ENCODE measurements at places on chromosomes 13 and 19. TPM values are rescaled to one million over a fixed set of nuclear protein-coding genes. Genes with fewer than 3 reads are reported as not detected.

GRCh38 chr19:29811125-29812079 is at the start of gene CCNE1:
CCNE1 (plus strand) TSS chr19:29811991; CDS start chr19:29812556, 565 bp downstream.
- peak; percentile 98 for ATAC-seq

ATP4A gene
- total RNA-seq, result not detected

DNA sequence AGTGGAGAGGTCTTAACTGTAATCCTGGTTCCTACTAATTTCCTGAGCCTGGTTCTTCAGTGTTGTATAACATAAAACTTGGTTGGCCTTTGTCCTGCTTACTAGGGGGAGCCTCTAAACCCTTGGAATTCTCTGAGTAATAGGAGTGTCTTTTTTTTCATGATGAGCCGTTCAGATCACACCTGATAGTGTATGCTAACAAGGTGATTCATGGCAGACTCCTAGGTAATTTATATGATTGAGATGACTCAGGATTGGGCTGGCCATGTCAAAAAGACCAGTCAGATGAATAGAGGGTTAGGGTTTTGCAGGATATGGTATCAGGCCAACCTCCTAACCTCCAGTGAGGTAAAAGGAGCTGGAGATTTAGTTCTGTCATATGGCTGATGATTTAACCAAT is 135.8 kb upstream of the KLF12 start:
- no peak for ATAC-seq

DNA sequence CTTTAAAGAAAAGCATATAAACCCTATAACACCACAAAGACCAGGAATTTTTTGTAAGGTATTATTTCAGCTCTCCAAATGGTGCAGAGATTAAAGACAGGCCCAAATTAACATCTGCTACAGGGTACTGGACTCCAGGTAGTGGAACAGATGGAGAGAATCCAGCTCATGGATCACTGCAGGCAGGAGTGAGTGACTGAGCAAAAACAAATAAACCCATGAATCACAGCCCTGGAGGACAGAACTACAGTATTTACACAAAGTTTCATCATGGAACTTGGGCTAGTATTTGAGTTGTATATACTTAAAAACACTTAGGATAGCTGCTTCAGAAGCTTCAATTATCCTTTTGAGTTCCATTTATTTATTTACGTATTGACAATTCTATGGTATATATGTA is 132.8 kb upstream of the SPRY2 start:
- ATAC-seq, result no peak

- no peak for ATAC-seq
These were observed 4.1 kb downstream of the ATP8A2 start for GRCh38 chr13:25375727-25376358.

DNA sequence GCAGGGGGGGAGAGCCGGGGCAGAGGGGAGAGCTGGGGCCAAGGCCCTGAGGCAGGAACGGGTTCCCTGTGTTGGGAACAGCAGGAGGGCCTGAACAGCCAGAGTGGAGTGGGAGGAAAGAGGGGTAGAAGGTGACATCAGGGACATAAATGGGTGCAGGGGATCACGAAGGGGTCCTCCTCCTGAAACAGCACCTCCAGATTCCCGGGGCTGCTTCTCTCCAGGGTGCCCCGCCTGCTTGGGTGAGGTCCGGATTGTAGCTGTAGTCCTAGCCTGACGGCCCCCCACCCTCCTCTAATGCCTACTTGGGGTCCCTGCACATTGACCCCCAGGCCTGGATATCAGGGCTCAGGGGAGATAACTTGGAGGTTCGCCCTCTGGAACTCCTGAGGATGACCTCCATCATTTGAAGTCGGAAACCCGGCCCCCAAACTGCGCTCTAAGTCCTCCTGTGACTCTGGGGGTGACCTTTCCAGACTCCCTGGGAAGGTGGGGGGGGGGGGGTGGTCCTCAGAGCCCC is 473 bp upstream of the SCN1B start:
- peak; percentile 3 for ATAC-seq

- no peak for ATAC-seq
These were observed 988.0 kb downstream of the PCDH17 start for GRCh38 chr13:58619396-58620113.

CD22 gene
- total RNA-seq, result 2.7 TPM

DNA sequence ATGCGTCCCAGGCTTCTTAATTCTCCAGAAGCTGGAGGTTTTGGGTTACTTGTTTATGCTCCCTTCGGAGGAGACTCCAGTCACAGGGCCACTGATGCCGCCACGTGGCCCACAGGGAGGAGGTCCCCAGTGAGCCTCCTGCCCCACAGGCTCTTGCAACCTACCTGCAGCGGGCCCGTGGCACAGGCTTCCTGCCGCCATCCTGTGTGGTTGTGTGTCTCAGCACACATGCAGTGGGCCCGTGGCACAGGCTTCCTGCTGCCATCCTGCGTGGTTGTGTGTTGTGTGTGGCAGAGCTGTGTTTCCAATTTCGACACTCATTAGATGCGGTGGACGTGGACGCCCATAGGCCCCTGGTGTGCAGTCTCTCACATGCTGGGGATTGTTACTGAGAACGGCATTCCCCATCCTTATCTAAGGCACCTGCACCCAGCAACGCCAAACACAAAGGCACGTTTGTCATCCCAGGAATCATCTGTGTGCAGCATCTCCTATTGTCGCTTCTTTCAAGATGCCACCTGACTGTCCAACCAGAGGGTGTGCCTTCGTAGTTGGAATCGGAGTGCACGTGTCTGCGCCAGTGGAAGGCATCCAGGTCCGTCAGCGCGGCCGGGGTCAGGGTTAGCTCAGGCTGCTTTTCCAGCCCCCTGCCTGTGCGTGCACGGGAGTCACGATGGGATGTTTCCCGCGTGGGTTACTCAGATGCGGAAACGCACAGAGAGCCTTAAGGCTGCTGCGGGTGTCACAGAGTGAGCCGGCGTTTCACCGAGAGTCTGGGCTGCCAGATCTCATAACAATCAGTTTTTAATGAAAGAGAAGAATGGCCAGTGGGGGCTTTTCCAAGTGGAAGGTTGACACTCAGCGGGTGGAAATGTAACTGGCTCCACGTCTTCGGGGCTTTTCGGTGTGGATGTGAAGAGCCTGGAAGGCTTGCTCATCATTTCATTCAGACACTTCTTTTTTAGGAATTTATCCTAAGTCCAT is 119.8 kb downstream of the ATP11A start:
- no peak for ATAC-seq

DNA sequence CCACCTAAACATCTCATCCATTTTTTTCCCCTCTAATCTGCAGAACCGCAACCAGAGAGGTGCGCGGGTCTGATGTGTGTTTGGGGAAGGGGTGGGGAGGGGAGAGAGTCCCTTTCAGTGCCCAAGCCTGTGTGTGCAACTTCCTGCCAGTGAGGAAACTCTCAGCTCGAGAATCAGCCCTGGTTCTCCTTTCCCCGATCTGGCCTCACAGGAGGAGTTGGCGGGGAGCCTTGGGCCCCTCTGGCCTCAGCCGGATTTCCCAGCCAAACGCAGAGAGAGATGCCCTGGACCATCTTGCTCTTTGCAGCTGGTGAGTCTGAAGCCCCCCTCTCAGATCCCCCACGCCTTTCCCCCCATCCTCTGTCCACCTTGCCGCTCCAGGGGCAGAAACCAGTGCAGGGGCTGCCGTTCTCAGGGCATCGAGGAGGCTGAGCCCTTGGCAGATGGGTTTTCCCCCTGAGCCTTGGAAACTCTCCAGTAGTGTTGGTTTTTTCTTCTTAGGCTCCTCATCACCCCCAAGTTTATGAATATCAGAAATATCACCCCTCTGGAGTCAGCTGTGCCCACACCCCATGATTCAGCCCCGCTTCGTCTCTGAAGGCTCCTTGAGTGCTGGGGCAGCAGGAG is at the start of gene C19orf38:
Gene C19orf38, plus strand, starts transcription at position 186 of the 627 bp plus-strand sequence. Its CDS starts 94 bp downstream, at position 280.
- no peak for ATAC-seq

DNA sequence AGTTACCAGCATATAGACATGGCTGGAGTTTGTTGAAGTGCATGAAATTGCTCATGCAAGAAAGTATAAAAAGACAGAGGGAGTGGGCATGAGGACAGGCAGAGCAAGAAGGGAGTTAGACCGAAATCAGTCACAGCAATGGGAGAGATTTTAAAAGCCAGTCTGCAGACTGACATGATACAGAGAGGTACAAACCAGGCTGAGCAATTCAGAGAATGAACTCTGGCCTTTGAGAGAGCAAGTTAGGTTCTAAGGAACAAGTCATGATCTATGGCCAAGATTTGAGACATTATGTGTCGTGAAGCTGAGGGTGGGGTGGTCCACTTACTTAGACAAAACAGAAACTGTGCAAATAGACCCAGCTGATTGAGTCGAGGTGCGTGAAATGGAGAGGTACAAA is 93.4 kb upstream of the TSC22D1 start:
- no peak for ATAC-seq

POLD1 gene
- total RNA-seq, result 7.2 TPM

FPR2 gene
- 2.2 TPM for total RNA-seq

ZNF541 gene
- total RNA-seq, result not detected

DNA sequence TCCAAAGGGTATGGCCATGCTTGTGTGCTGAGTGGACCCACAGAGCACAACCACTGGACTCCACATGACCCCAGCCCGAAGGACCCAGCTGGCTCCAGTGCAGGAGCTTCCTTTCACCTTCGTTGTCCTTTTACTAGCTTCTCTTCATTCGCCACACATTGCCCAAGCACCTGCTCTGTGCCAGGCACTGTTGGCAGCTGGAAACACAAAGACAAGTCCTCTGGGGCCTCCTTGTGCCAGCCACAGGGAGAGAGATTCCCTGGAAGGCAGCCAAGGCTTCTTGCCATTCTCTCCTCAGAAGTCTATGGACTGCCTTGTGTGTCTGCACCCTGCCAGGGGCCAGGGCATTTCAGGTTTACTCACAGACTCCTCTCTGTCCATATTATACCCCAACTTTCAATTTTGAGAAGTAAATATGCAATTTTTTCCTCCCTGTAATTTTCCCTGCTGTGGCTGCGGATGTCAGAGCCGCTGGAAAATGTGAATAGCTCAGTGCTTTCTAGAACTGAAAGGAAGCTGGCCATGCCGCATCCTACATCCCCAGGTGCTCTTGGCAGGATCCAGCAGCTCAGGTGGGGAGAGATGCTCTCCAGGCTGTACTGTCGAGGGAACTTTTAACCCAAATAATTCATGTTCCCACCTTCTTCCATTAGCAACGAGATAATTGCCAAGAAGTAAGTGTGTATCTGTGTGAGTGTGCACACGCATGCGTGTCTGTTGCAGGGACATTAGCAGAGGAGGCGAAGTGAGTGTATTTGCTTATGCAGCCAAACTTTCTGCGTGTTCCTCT is 57.2 kb downstream of the CHST8 start:
- no peak for ATAC-seq

DNA sequence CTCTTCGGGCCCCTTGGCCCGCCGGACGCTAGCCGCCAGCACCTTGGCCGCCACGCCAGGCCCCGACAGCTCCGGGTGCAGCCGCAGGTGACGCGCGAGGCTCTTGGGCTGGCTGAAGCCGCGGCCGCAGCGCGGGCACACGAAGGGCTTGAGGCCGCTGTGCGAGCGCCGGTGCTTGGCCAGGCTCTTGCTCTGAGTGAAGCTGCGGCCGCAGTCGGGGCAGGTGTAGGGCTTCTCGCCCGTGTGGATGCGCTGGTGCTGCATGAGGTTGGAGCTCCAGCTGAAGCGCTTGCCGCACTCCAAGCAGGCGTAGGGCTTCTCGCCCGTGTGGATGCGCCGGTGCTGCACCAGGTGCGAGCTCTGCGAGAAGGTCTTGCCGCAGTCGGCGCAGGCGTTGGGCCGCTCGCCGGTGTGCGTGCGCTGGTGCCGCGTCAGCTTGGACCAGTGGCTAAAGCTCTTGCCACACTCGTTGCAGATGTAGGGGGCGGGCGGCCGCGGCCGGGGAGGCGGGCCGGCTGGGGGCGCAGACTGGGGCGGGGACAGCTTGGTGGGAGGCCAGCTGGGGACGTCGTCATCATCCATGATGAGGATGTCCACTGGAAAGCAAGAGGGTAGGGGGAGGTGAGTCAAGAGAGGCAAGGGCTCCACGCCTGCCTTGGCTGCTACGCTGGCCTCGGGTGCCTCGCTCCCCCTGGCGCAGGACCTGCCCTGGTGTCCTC is 32.4 kb downstream of the ZNF787 start:
- ATAC-seq, result no peak

PCSK4 gene
- 0.94 TPM for total RNA-seq

MUC16 gene
- 0.13 TPM for total RNA-seq

DNA sequence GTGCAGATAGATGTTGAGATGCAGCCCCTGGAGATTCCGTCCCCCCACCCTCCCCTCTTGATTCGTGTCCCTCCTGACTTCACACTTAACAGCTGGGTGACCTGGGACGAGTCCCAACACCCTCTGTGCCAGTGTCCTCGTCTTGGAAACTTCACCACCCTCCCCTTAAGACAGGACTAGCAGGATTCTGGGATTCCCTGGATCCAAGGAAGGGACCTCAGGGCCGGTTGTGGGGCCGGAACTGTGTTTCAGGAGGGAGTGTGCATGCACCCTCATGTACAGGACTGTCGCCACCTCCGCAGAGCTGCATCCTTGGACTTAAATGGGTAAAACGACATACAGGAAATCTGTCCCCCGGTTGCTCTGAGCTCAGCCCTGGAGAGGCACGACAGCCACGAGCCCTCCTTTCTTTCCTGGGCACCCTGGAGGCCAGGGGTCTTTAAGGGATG is 990 bp downstream of the MYO9B start:
- no peak for ATAC-seq

ZNF675 gene
- total RNA-seq, result 14.0 TPM

Data from gastroesophageal sphincter (tissue), 4 donors.